ENCODE measurements at places on chromosomes 16 and 17. TPM values are rescaled to one million over a fixed set of nuclear protein-coding genes. Genes with fewer than 3 reads are reported as not detected.

The CLEC18B gene
- not detected for total RNA-seq

The TLCD2 gene
- total RNA-seq: 3.8 TPM

The PPP1R27 gene
- not detected for total RNA-seq

The FOXJ1 gene
- 0.90 TPM for total RNA-seq

The KRTAP9-4 gene
- total RNA-seq: not detected

The ITPRIPL2 gene
- total RNA-seq: 63.5 TPM

The CCDC144A gene
- total RNA-seq: 4.7 TPM

The NETO2 gene
- total RNA-seq: 17.9 TPM

The C1QTNF8 gene
- not detected for total RNA-seq

The ALG1 gene
- 15.1 TPM for total RNA-seq

All from urinary bladder (tissue), 4 donors.